ENCODE measurements at places on chromosomes 1 and 21. TPM values are rescaled to one million over a fixed set of nuclear protein-coding genes. Genes with fewer than 3 reads are reported as not detected.

DNA sequence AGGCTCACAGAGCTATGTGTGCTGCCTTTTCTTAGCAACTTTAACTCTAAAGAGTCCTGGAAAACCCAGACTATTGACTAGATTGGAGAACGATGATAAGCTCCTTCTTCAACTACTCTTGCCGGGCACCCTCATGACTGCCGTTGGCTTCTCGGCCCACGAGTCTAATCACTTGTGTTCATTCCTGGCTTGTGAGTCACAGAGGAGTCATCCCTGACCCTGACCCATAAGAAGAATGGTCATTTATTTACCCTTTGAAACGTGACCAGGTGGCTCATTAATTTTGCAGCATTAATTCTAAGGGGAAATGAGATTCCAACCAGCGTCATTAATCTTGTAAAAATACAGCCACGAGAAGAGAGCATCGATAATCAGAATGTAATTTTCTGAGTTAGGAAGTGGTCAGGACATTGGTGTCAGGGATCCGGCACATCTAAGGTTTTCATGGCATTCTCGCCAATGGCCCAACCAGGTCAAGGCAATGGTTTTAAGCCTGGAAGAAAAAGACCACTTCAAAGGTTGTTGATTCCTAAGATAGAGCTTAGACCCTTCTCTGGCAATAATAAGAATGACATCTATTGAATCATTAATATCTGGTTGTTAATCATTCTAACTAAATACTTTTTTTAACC is 183.6 kb upstream of the RUNX1 start:
- no peak for DNase-seq

DNA sequence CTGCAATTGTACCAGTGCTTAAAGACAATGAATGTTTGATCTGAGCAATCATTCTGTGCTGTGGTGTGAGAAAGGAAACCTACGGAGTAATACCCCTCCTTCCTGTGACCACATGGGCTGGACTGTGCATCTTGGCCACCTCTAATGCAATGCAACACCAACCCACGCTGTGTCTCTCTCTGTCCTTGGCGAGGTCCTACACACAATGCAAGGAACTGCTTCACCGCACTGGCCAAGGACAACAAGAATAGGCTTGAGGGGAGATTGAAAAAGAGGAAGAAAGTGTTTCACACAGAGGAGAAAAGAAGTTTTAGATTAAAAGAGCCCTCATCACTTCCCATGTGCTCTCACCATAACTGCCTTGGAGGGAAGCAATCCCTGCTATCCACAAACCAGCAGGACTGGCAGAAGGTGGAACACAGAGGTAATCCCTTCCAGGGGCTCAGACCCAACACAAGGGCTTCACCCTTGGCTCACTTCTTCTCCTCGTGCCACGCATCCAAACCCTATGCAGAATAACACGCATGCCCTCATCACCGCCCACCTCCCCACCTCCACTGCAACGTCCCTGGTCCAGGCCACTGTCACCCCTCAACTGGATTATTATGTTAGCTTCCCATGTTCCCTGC is 112.5 kb upstream of the ERG start:
- DNase-seq: no peak

DNA sequence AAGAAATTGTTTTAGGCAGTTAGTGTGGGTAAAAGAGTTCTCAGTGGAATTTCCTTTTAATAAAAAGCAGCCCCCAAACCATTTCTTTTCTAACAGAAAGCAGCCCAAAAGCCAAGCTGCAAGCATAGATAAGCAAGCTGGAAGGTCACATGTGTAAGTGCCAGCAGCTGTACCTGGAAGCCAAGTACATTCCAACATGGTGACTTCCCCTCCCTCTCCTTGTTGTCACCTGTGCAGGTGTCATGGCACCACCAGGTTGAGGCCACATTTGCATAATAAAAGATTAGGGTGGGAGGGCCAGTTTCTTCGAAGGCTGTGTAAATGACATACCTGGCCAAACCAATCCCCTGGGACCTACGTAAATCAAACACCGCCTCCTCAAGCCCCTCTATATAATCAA is 240.3 kb upstream of the RAB4A start:
- no peak for DNase-seq

GRCh38 chr1:12166834-12167492 is at the start of gene TNFRSF1B:
TNFRSF1B (plus strand) TSS chr1:12166991; CDS start chr1:12167092, 101 bp downstream.
- DNase-seq: no peak

LIN28A gene
- not detected for total RNA-seq

DNA sequence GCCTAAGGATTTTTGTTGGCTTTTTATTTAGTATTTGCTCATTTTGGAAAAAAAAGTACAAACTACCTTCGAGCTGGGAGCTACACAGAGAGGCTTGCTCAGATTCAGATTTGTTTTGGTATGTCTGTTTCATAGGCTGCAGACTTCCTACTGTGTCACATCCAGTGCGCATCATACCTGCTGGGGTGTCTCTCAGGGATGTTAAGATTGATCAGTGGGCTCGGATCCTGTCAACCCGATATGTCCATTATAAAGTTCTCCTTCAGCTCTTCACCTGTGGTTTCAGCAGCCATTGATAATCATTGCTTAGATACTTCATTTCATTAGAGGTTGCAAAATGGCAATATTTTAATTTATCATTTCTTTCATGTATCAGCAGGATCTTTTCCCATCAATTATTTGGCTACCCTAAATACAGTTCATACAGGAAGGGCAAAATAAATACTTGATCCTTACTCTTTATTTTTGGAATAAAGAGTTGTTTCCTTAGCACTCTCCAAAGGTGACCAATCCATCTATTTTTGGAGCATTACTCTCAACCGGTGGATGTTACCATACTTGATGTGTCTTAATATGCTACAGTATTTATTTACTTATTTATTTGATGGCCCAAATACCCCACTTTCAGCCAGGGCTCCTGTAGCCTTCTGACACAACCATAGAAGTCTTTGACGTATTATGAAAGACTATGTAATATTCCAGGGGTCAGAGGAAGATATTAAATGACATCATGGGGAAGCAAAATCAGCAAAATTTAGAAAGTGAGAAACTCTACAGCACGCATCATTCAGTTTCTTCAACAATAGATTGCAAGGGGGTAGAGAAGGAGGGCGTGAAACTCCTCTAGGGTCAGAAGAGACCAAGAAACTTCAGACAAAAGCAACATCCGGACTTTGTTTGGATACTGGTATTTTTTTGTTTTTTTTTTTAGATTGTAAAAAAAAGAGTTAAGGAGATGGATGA is 55.3 kb upstream of the HNRNPU start:
- no peak for DNase-seq

SLC9C2 gene
- total RNA-seq: not detected

GRCh38 chr1:236307435-236307834 is 25.7 kb upstream of the ERO1B start:
- DNase-seq: no peak

UBL4B gene
- total RNA-seq: not detected

GRCh38 chr1:46254668-46255067 is 7.1 kb downstream of the RAD54L start:
- DNase-seq: no peak

- DNase-seq: no peak
Observed at GRCh38 chr1:198636391-198636790, 2.4 kb upstream of the PTPRC start.

GRCh38 chr1:86860020-86860419 is 53.9 kb downstream of the SELENOF start:
- DNase-seq: no peak
